ENCODE measurements at places on chromosomes 7 and 10.

- peaks cover 23% of the 10 kb centered on the region for H3K4me1 ChIP-seq
- H3K27me3 ChIP-seq: no peaks in the 10 kb centered on the region
- DNase-seq: no peak
- no peaks in the 10 kb centered on the region for H3K36me3 ChIP-seq
These were observed 69.8 kb downstream of the DIP2C start for GRCh38 chr10:619710-620109.

DNA sequence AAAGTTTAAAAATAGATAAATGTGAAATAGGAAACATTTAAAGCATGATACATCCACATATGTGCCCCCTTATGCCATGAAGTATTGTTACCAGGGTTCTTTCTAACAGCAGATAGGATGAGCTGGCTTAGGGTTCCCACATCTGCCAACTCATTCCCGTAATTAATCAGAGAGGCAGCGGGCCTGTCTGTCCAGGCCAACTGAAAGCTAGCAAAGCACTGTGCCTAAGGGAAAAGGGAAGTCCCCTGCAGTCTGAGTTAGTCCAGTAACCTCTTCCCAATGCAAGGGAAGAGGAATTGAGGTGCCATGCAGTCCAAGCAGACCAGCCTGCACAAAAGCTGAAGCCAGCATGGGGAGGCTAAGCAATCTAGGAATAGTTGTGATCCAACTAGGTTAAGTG is 18.3 kb upstream of the ZC3HAV1L start:
- no peak overlapping the region for H3K27ac ChIP-seq
- H3K27me3 ChIP-seq: no peaks in the 10 kb centered on the region
- H3K4me1 ChIP-seq: no peaks in the 10 kb centered on the region

- no peaks in the 10 kb centered on the region for H3K27me3 ChIP-seq
- H3K27ac ChIP-seq: no peak overlapping the region
- H3K4me3 ChIP-seq: no peak overlapping the region
- no peak for DNase-seq
- no peaks in the 10 kb centered on the region for H3K4me1 ChIP-seq
- H3K36me3 ChIP-seq: no peaks in the 10 kb centered on the region
These were observed 15.5 kb downstream of the DENND10 start for GRCh38 chr10:119119400-119119799.

GRCh38 chr10:120883071-120883470 is 31.9 kb downstream of the WDR11 start:
- no peak overlapping the region for H3K27ac ChIP-seq
- H3K36me3 ChIP-seq: no peaks in the 10 kb centered on the region
- no peak for DNase-seq
- no peaks in the 10 kb centered on the region for H3K4me1 ChIP-seq
- H3K27me3 ChIP-seq: no peaks in the 10 kb centered on the region

GRCh38 chr10:21135023-21135931 is 238.2 kb upstream of the NEBL start:
- no peak for DNase-seq
- H3K27ac ChIP-seq: no peak overlapping the region
- H3K4me1 ChIP-seq: no peaks in the 10 kb centered on the region
- H3K4me3 ChIP-seq: no peak overlapping the region

- DNase-seq: no peak
- H3K27me3 ChIP-seq: no peaks in the 10 kb centered on the region
- no peaks in the 10 kb centered on the region for H3K36me3 ChIP-seq
- H3K4me1 ChIP-seq: no peaks in the 10 kb centered on the region
- H3K27ac ChIP-seq: no peak overlapping the region
These were observed 105.7 kb downstream of the SVOPL start for GRCh38 chr7:138595454-138595853.

GRCh38 chr7:112238852-112239610 is 32.5 kb downstream of the ZNF277 start:
- H3K4me1 ChIP-seq: no peaks in the 10 kb centered on the region
- H3K4me3 ChIP-seq: no peak overlapping the region
- H3K27me3 ChIP-seq: no peaks in the 10 kb centered on the region
- no peak for DNase-seq
- H3K27ac ChIP-seq: no peak overlapping the region

DNA sequence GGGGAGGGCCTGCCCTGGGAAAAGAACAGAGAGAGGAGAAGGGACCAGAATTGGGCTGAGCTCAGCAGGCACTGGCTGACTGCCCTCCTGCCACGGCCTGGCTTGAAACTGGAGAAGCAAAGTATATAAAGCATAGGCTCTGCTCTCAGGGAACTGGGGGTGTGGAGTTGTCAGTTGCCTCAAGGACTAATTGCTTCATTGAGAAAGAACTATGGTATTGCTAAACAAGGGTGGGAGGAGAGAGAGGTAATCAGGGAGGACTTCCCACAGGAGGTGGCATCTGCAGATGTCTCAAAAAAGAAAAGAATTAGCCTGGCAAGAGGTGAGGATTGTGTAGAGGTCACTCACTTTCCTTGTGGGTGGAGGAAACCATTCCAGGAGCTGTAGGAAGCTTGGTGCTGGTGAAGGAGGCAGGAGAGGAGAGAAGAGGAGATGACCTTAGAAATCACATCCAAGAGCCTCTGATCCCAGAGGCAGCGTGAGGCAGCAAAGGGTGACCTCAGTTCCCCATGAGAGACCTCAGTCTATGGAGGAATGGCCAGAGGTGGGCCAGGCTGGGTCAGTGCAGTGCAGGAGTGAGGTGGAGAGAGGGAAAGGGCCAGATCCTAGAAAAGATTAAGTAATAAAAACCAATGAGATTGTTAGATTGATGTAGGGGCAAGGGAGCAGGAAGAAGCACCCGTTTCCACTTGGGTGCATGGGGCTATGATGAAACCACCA is 2.4 kb downstream of the PILRB start:
- no peak for DNase-seq
- no peak overlapping the region for H3K4me3 ChIP-seq
- H3K36me3 ChIP-seq: no peaks in the 10 kb centered on the region

GRCh38 chr10:66860376-66860945 is 65.4 kb upstream of the LRRTM3 start:
- no peaks in the 10 kb centered on the region for H3K36me3 ChIP-seq
- H3K4me3 ChIP-seq: no peak overlapping the region
- no peaks in the 10 kb centered on the region for H3K4me1 ChIP-seq
- no peak overlapping the region for H3K27ac ChIP-seq
- no peaks in the 10 kb centered on the region for H3K27me3 ChIP-seq
- no peak for DNase-seq

GRCh38 chr7:105257338-105257737 is 131.4 kb downstream of the SRPK2 start:
- no peak overlapping the region for H3K4me3 ChIP-seq
- no peaks in the 10 kb centered on the region for H3K36me3 ChIP-seq
- peaks cover 3% of the 10 kb centered on the region for H3K4me1 ChIP-seq
- DNase-seq: no peak
- H3K27me3 ChIP-seq: no peaks in the 10 kb centered on the region

- H3K36me3 ChIP-seq: no peaks in the 10 kb centered on the region
- no peak overlapping the region for H3K27ac ChIP-seq
- H3K27me3 ChIP-seq: no peaks in the 10 kb centered on the region
- DNase-seq: no peak
- no peak overlapping the region for H3K4me3 ChIP-seq
- H3K4me1 ChIP-seq: no peaks in the 10 kb centered on the region
These were observed 174.1 kb downstream of the SKAP2 start for GRCh38 chr7:26690135-26690805.

DNA sequence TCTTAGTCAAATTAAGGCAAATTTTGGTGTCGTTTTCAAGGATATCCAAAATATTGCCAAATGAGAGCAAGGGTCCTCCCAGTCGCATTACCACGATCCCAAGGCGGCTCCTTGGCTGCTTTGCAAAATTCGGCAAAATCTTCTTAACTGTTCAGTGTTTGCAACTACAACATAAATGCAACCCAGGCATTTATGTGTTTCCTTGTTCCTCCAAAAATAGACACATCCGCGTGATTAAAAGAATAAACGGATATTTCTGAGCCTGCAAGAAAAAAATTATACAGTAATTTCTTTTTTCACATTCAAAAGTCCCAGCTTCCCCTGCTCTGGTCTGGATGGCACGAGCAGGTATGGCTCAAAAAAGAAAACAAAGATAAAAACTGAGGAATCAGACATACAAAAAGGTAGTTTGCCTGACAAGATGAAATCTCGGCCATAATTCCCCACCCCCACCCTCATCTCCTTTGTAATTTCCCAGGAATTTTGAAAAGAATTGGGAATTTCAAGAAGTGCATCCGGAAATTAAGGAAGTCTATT is 6.0 kb downstream of the SKIDA1 start:
- peak overlapping the region; percentile 81 for H3K27ac ChIP-seq
- peak overlapping the region; percentile 48 for H3K4me3 ChIP-seq
- H3K36me3 ChIP-seq: no peaks in the 10 kb centered on the region
- DNase-seq: no peak

DNA sequence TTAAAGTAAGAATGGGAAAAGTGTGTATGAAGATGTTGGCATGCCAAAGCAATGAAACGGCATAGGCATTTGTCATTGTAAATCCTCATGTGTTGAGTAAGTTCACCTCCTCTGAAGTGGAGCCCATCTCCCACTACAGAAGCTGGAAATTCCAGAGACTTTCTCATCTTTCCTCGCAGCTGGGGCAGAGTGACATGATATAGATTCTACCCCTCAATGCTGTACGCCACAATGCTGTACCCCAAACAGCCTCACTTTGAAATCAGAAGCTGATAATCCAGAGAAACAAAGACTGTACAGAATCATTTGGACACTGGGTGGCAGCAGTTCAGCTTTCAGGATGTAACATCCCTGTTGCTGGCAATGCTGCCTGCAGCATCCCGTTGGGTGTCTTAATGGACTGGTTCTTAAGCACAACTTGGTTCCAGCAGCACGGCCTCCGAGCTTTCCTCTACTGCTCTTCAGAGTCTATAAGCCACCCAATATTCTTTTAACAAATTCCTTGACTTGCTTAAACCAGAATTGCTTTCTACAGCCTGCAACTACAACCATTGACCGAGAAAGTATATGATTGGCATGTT is 18.8 kb downstream of the ZC3HAV1L start:
- peaks cover 1% of the 10 kb centered on the region for H3K4me1 ChIP-seq
- DNase-seq: peak; percentile 68
- H3K36me3 ChIP-seq: no peaks in the 10 kb centered on the region
- no peak overlapping the region for H3K4me3 ChIP-seq
- H3K27me3 ChIP-seq: no peaks in the 10 kb centered on the region

GRCh38 chr7:55477781-55478374 is 94.4 kb downstream of the VOPP1 start:
- H3K4me3 ChIP-seq: no peak overlapping the region
- H3K36me3 ChIP-seq: no peaks in the 10 kb centered on the region
- no peak overlapping the region for H3K27ac ChIP-seq
- H3K4me1 ChIP-seq: peaks cover 7% of the 10 kb centered on the region
- no peak for DNase-seq

DNA sequence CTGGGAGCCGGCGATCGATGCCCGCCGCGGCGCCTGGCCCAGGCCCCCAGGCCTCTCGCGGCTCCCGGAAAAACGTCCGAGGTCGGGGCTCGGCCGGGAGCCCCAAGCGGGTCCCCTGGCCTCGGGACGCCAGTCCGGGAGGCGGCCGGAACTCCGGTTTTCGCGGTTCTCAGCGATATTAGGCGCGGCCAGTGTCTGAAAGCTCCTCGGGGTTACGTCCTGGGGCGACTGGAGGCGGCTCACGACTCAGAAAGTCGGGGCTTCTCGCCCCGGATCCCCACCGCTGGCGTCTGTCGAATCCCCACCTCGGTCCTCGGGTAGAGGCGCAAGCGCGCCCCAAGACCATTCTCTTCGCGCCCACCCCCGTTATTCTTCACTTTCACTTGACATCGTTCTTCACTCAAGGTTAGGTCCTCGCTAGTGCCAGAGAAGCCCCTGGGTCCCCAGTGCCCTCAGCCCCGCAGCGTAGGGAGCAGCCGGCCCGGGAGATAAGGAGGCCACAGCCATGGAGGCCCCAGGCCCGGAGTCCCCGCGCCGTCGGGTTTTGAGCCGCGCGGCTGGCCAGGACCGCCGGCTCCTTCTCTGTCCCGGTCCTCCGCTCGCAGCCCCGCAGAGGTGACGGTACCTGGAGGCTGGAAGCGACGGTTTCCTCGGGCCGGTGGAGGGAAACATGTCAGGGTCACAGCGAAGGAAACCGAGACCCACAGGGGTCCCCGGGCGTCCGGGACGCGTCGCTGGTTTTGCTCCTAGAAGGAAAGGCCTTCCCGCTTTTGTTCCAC is 35.2 kb upstream of the EBLN1 start:
- H3K27ac ChIP-seq: peak overlapping the region; percentile 99
- H3K4me3 ChIP-seq: peak overlapping the region; percentile 62
- H3K36me3 ChIP-seq: no peaks in the 10 kb centered on the region
- DNase-seq: peak; percentile 44
- no peaks in the 10 kb centered on the region for H3K27me3 ChIP-seq

- H3K4me1 ChIP-seq: no peaks in the 10 kb centered on the region
- H3K27ac ChIP-seq: no peak overlapping the region
- no peak for DNase-seq
- H3K36me3 ChIP-seq: no peaks in the 10 kb centered on the region
- no peaks in the 10 kb centered on the region for H3K27me3 ChIP-seq
These were observed 153.0 kb upstream of the ANK3 start for GRCh38 chr10:60542657-60543056.

GRCh38 chr10:33145451-33146188 is 187.6 kb upstream of the ITGB1 start:
- DNase-seq: no peak
- H3K4me3 ChIP-seq: no peak overlapping the region
- H3K4me1 ChIP-seq: peaks cover 14% of the 10 kb centered on the region
- H3K27me3 ChIP-seq: no peaks in the 10 kb centered on the region

- H3K27me3 ChIP-seq: no peaks in the 10 kb centered on the region
- H3K27ac ChIP-seq: no peak overlapping the region
- H3K36me3 ChIP-seq: no peaks in the 10 kb centered on the region
- no peak overlapping the region for H3K4me3 ChIP-seq
These were observed 49.7 kb downstream of the DNAJC12 start for GRCh38 chr10:67788028-67788886.

DNA sequence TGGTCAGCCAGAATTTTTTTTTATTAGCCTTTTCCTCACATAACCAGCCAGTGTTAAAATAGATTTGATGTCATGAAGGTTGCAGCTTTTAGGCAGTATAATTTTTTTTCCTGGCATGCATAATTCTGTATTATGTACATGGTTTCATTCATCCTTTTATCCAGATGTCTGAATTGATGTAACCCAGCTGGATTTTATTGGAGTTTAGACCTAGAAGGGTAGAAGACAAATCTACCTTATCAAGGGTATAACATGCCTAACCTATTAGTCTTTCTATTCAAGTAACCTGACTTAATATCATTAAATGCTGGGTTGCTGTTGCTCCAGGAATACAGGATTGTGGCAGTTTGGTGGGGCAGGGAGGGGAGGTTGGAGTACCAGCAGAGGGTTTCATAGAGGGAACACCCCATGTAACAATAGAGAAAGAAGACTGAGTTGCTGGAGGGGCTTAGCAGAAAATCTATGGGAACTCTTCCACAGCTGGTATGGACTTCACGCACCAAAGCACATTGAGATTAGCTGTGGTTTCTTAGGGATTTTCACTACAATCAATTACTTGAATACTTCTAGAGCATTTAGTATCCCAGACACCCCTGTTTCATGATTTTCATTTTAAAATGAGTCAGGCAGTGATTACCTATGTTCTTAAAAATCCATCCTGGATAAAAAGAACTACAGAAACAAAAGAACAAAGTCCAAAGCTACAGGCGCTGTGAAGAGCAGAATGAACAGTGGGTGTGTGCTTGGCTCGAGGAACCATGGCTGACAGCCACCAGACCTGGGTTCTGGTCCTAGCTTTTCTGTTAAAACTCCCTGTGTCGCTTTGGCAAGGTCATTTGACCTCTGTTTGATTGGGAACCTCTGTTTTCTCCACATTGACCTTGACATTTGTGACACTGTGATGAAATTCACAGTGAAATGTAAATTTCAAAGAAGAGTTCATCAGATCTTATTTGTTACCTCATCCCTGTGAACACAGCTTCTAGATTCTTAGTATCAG is 93.5 kb downstream of the CREM start:
- H3K27me3 ChIP-seq: no peaks in the 10 kb centered on the region
- H3K36me3 ChIP-seq: no peaks in the 10 kb centered on the region
- no peak overlapping the region for H3K4me3 ChIP-seq
- no peaks in the 10 kb centered on the region for H3K4me1 ChIP-seq
- no peak for DNase-seq
